ENCODE measurements at places on chromosomes 1 and 21.

DNA sequence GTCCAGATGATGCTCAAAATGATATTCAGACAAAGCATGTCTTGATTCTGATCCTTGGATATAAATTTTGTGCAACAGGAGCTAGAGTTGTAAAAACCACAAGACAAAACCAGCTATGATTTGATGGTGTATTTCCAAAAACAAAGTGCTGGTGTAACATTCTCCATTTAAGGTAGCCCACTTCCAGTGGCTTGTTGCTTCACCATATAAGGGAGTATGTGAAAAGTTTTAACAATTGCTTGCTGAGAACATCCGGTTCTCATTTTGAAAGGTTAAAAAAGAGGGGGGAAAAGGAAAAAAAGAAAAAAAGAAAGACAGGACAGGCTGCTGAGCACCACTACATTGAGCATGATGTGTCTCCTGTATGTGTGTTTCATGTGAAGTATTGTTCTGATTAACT, 123.6 kb downstream of the MACF1 start:
- no peak for DNase-seq

DNA sequence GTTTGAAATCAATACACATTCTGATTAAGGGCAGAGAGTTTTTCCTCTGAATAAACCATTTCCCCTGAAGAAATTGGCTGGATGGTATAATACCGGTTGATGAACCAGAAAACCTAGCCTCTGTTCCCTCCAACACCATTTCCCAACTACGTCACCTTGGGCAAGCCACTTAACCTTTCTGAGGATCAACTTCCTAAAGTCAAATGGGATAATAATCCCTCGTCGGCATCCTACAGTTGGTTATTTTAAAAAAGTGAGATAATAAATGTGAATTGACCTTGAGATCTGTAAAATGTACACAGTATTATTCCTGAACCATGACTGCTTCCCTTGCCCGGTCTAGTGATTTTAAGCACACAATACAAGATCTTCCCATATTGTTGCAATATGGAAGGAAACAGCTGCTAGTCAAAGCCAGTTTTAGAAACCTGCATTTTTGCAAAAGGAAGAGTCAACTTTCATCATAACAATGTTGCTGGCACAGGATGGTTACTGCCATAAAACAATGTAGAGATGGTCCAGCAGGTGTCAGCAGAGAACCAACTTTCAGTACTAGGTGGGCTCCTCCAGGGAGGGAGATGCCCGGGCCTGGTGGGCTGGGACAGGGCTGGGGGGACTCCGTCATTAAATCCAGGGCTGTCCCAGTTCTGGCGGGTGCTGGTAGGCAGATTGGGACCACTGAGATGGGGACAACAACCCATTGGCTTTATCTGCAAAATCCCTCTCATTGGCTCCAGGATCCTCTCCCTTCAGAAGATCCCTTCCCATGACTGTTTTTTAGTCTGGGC, 5.2 kb upstream of the HLX start:
- DNase-seq, result no peak

GRCh38 chr1:236175642-236176336, 33.5 kb downstream of the GPR137B start:
- no peak for DNase-seq

- no peak for DNase-seq
Observed at GRCh38 chr1:102045752-102046151, 49.0 kb upstream of the OLFM3 start.

DNA sequence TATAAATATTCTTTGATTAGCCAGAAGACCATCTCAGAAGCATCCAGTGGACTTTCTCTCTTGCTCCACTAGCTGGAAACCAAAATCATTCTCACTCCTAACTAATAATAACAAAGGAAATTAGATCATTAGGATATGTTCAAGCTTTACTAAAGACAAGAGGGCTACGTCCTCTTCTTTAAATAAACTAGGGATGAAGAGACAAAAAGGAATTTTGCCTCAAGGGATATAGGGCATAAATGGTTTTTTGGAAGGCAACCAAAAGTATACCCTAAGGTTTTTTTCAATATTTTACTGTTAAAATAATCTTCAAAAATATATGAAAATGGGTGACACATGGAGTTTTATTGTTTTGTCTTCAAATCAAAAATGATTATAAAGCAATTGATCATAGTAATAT, 745.8 kb downstream of the MRPL39 start:
- no peak for DNase-seq

DNA sequence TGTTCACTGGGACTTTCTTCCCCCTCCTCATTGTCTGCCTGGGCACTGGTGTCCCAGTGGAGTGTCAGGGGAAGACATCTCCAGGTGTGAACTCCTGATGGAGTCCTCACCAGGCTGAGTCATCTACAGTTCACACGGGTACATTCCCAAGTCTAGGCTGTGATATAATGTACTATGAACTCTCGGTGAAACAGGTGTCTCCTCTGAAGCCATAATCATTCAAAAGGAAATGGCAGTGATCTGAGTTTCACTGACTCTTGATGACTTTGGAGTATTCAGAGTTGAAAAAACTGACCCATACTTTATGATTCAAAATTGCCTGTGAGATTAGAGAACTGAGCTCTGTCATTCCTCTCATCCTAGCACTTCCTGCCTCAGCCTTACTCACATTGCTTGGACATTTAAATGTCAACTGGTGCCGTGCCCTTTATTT, 9.1 kb downstream of the LAMC2 start:
- no peak for DNase-seq

GRCh38 chr1:36151134-36151844, 2.0 kb upstream of the TRAPPC3 start:
- no peak for DNase-seq

- no peak for DNase-seq
Observed at GRCh38 chr1:217149791-217150190, 426.6 kb upstream of the ESRRG start.

DNA sequence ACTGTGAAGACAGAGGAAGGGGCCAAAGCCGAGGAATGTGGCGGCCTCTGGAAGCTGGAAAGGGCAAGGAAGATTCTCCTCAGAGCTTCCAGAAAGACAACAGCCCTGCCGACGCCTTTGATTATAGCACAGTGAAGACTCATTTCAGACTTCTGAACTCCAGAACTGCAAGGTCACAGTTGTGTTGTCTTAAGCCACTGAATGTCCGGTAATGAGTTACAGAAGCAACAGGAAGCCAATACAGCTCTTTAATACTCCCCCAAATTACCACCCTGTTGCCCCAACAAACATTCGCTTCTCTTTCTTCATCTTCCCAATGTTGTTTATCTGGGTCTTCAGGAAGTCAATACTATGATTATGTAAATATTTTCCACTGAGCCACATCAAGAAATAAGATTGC, 44.0 kb downstream of the ETS2 start:
- no peak for DNase-seq

GRCh38 chr1:182625024-182625423, 20.8 kb upstream of the RGS16 start:
- DNase-seq, result no peak

- no peak for DNase-seq
Observed at GRCh38 chr1:35745124-35745730, 24.6 kb downstream of the CLSPN start.

- no peak for DNase-seq
Observed at GRCh38 chr1:168179438-168180147, 831 bp downstream of the TIPRL start.

DNA sequence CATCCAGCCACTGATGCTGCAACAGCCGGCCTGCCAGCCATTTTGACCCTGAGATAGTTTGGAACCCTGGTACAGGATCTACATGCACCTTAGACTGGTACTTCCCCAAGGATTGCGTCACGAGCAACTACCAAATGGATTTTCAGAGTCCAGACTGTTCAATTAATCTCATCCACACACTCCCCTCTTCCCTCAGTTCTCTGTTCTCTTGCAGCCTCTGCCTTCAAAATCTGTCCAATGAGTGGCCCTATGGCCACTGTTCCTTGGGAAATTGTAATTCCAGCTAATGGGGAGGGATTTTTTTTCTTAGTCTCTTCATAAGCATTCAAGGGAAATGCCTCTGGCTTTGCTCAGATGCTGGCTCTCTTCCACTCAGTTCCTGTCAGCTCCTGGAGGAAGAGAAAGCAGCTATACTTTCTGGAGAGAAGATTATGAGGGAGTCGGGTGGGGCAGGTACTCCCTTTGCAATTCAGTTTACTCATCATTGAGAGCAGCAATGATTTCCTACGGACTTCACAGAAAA, 19.8 kb upstream of the UAP1 start:
- DNase-seq, result no peak

- no peak for DNase-seq
Observed at GRCh38 chr1:92013923-92014322, 15.9 kb upstream of the EPHX4 start.

GRCh38 chr1:112337028-112337531, 58.9 kb upstream of the CTTNBP2NL start:
- no peak for DNase-seq

- DNase-seq, result no peak
Observed at GRCh38 chr1:195394567-195394966, 1213.7 kb downstream of the KCNT2 start.

GRCh38 chr1:21639594-21640041, 29.5 kb downstream of the RAP1GAP start:
- DNase-seq, result no peak

- DNase-seq, result no peak
Observed at GRCh38 chr21:38956856-38957571, 151.3 kb downstream of the ETS2 start.

- no peak for DNase-seq
Observed at GRCh38 chr21:43904331-43904781, 39.3 kb downstream of the AGPAT3 start.

DNA sequence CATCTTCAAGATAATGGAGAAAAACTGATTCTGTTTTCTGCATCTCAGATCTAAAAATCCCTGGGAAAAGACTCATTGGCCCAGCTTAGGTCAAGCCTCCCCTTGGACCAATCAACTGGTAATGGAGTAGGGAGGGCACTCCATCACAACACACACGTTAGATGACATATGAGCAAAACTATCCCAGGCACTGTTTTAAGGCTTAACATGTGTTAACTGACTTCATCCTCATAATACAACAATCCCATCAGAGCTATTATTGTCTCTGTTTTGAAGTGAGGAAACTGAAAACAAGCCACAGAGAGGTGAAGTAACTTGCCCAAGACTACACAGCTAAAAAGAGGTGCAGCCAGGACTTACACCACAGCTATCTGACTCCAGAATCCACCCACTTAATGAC, 14.7 kb upstream of the CITED4 start:
- DNase-seq, result no peak

DNA sequence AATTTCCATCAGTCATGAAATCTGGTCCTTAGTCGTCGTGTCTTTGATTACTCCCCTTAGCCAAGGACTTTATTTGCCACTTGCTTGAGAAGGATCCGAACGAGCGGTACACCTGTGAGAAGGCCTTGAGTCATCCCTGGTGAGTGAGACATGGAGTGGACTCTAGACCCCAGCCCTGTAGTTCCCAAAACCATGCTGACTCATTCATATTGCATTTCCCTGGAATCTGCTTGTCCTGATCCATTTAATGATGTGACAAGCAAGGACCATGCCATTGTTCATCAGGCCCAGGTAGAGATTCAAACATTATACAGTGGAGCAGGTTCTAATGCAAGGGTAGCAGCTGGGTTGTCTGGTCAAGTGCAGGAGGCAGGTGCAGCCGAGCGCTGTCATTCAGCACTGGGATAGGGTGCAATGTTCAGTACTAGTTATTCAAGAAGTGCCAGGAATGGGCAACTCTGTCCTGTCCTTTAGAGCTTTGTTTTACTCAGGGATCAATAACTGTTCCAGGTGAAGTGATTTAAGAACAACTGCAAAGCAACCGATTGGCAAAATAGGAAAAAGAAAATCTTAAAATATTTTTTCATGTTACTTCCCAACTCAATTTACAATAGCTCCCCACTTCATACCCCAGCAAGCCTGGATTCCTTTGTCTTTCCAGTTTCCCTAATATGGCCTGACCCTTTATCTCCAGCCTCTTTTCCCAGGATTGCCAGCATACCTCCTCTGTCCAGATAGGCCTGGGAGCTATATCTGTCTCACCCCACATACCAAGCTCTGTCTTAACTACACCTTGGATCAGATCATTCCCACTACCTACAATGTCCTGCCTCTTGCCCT, 26.5 kb downstream of the CAMK1G start:
- no peak for DNase-seq

- DNase-seq, result no peak
Observed at GRCh38 chr1:52676249-52676903, 21.8 kb downstream of the COA7 start.

- DNase-seq, result no peak
Observed at GRCh38 chr21:46002841-46003574, 21.4 kb downstream of the COL6A1 start.

DNA sequence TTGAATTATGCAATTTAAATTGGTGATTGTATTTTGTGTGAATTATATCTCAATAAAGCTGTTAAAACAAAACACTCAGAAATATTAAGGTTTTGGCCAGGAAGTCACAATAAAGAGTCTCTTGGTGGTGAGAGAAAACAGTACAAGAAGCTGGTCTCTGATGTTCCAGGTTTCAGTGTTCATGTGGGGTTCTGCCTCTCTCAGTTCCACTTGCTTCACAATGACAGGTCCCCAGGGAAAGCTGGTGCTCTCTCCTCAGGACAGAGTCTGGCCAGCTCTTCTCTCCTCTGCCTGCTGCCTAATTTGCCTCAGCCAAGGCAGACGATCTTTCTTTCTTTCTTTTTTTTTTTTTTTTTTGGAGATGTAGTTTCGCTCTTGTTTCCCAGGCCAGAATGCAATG, 342.9 kb upstream of the PLXNA2 start:
- no peak for DNase-seq

- DNase-seq, result no peak
Observed at GRCh38 chr1:115466433-115466832, 128.4 kb upstream of the NGF start.

- DNase-seq, result no peak
Observed at GRCh38 chr1:230458509-230458908, 32.4 kb upstream of the PGBD5 start.

DNA sequence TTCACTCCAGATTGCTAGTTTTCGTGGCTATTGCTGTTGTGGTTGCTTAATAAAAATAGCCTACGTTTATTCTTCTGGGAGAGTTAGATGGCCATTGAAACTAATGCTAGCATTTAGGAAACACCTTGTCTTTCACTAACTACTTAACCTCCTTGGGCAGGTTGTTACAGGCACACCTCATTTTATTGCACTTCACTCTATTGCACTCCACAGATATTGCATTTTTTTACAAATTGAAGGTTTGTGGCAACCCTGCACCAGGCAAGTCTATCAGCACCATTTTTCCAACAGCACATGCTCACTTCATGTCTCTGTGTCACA, 11.3 kb upstream of the MARK1 start:
- DNase-seq, result no peak

DNA sequence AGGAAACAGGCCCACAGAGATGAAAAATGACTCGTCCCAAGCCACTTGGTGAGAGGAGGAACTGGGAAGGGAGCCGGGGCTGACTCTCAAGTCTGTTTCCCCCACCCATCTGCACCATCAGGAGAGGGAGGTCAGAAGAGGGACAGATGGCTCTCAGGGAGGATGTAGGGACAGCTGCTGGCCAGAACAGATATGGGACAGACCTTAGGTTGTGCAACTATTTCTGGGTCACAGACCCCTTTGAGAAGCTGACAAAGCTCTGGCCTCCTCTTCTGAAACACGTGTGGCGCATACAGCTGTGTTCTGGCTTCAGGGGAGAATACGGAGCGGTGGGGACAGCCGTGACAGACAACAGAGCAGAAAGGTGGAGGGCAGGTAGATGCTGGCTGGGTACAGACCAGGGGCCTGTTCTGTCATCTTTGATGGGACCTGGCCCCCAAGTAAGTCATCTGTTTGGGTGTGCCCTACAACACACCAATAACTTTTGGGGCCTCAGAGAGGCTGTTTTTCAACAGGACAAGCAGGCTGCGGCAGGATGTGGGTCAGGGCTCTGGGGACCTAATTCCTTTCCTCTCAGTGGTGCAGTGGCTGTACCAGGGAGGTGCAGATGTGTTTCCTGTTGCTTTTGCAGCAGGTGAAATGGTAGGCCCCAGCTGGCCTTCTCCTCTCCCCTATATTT, 7.3 kb downstream of the SH3BGRL3 start:
- DNase-seq, result peak; percentile 46

Measured in activated CD4-positive, alpha-beta T cell treated with anti-CD3 and anti-CD28 coated beads, Interleukin-2, amount 50 U/mL, for 24 hours (primary cell).